Tibial nerve (tissue), 4 donors: ENCODE measurements at places on chromosomes 4 and X.

GRCh38 chr4:8419222-8420041, 21.1 kb downstream of the ACOX3 start:
- DNase-seq, result no peak

GRCh38 chrX:39667736-39668482, 429.8 kb downstream of the BCOR start:
- DNase-seq, result no peak

- DNase-seq, result no peak
Observed at GRCh38 chrX:105723966-105724735, 98.2 kb upstream of the NRK start.

DNA sequence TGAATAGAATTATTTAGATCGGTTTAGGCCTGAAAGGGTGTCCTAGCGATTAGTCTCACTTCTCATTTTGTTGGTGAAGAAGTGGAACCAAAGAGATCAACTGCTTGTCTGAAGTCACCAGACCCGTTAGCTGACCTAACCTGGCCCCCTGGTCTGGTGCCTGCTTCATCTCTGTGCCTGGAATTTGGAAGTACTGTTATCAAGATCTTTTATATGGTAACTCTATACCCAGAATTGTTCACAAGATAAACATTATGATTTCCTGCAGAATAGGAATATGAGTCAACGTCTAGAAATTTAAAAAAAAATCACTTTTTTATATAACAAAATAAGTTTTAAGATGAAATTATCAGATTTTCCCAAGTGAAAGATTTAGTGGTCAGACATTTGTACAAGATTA, 37.2 kb downstream of the LRP2BP start:
- no peak for DNase-seq
